NCI-H1417 treated with DMSO at 0.1 percent for 48 hours (cell line): ENCODE measurements at places on chromosomes 16 and 17.

DNA sequence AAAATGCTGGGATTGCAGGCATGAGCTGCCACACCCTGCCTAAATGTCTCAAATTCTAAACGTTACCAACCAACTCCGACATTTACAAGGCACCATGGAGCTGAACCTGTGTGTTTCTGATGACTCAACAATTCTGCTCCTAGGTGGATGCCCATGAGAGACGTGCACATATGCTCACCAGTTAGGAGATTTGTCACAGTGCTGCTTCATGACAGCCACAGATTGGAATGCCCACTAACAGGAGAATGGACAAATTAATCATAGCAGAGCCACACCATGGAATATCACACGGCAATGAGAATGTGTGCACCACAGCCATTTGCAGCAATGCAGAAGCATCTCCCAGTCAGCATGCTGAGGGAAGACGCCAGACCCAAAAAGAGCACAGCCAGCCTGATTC is 8.0 kb upstream of the KCNG4 start:
- DNase-seq: no peak

- no peak for DNase-seq
Observed at GRCh38 chr16:79563921-79564320, 36.6 kb downstream of the MAF start.

DNA sequence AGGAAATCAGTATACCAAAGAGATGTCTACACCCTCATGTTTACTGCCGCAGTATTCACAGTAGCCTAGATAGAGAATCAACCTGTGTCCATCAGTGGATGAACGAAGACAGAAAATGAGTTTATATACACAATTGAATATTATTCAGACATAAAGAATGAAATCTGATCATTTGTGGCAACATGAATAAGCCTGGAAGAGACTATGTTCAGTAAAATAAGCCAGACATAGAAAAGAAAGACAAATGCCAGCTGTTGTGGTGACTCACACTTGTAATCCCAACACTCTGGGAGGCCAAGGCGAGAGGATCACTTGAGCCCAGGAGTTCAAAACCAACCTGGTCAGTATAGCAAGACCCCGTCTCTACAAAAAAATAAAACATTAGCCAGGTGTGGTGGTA is 16.1 kb downstream of the NUDT16L1 start:
- DNase-seq: no peak

DNA sequence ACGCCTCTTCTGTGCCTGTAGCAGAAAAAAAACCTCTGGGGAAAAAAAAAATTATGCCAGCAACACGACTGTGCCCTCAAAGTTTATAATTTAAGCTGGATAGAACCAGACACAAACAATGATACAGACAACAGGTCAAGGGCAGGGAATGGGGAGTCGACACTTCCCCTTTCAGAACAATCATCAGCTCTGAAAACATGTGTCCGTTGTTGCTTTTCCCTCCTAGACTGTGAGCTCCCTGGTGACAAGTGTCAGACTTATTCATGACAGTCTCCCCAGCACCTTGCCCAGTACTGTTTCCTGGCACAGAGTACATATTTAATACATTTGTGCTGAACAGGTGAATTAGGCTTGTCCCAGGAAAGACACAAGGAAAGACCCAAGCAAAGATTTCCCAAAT is 178.3 kb downstream of the SOX9 start:
- DNase-seq: no peak

- no peak for DNase-seq
Observed at GRCh38 chr16:49213594-49213993, 68.0 kb downstream of the CBLN1 start.

- DNase-seq: no peak
Observed at GRCh38 chr17:40753804-40754203, 1.3 kb downstream of the KRT25 start.

DNA sequence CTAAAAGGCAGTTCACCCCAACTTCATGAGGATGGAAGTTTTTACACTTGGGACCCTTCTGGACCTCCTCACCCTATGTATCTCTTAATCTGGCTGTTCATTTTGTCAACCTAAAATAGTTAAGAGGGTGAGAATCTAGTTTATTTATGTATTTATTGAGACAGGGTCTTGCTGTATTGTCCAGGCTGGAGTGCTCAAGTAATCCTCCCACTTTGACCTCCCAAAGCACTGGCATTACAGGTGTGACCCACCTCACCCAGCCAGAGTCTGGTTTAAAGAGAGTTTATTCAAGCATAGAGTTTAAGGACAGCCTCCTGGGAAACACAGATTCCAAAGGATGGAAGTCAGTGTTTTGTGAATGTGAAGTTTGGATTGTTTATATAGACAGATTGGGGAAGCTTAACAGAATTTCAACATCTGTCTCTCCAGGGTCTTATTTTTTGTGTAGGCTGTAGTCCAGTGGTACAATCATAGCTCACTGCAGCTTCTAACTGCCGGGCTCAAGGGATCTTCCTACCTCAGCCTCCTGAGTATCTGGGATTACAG is 8.0 kb upstream of the APPBP2 start:
- DNase-seq: no peak

- DNase-seq: no peak
Observed at GRCh38 chr16:85724936-85725335, 26.0 kb downstream of the C16orf74 start.

DNA sequence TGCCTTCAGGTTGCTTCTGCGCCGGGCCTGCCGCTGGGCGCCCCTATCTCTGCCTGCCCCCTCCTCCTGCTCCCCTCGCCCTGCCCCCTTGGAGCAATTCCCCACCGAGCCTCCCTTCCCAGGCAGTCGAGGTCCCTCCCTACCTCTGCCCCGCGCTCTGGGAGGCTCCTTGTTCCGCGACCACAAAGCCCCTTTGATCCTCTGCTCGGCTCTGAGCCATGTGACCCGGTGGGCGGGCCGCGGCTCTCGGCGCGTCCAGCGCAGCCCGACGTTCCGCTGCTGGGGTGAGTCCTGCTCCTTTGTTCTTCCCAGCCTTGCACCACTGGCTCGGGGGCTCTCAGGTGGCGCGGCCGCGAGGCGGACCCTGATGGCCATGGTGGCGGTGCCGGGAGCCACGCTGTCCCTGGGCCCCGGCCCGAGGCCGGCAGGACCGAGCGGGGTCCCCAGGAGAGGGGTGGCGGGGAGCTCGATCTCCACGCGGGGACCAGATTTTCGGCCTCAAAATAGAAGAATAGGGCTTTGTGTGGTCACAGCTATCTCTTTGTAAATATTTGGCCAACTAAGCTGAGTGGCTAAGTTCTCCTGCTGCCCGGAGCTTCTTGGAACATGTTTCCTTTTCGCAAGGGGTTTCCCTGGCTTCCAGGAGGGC is 310.6 kb downstream of the SEC14L1 start:
- DNase-seq: no peak

DNA sequence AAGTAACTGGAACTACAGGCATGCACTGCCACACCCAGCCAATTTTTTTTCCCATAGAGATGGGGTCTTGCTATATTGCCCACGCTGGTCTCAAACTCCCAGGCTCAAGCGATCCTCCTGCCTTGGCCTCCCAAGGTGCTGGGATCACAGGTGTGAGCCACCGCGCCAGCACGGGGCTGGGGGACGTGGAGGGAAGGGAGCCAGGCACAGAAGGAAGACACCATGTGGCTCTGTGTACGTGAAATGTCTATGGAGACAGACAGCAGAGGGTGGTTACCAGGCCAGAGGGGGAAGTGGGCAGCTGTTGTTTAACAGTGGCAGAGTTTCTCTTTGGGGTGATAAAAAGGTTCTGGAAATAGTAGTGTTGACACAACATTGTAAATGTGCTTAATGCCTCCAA is 4.6 kb upstream of the PIEZO1 start:
- DNase-seq: no peak

DNA sequence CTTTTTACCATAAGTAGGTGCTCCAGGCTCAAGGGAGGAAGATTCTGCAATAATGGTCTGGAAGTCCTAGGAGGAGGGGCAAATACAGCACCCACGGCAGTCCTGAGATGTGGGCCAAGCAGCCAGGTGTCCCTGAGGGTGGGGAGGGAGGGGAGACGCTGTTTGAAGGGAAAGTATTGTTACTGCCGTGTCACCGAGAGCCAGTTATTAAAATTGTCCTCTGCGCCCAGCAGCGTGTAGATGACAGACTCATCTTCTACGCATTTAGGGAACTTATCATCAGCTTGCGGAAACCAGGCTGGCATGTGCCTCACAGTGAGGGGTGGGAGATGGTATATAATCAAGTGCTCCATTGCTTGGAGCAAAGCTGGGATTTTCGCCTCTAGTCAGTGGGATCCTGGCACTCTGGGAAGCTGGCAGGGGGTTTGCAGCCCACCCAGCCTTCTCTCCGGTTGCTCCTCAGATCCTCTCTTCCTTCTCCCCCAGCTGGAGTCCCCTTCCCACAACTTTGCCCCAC is 104.6 kb downstream of the OR1D5 start:
- DNase-seq: no peak

DNA sequence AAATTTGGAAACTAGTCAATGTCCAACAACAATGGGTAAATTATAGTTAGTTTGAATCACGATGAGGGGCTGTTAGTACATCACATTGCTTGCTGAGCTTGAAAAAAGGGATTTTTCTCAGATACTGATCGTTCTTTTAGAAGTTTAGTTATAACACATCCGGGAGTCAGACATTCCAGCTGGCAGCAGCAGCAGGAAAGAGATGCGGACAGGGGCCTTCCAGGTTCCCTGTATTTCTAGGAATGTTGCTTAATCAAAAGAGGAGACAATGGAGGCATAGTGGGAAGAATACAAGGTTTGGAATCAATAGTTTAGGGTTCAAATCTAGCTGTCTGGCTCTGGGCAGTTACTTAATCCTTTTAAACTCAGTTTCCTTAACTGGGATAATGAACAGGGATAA is 27.8 kb downstream of the CDK5R1 start:
- no peak for DNase-seq

- DNase-seq: no peak
Observed at GRCh38 chr16:57653936-57654335, 14.2 kb upstream of the ADGRG3 start.

- no peak for DNase-seq
Observed at GRCh38 chr16:73093146-73094144, 45.5 kb upstream of the ZFHX3 start.

DNA sequence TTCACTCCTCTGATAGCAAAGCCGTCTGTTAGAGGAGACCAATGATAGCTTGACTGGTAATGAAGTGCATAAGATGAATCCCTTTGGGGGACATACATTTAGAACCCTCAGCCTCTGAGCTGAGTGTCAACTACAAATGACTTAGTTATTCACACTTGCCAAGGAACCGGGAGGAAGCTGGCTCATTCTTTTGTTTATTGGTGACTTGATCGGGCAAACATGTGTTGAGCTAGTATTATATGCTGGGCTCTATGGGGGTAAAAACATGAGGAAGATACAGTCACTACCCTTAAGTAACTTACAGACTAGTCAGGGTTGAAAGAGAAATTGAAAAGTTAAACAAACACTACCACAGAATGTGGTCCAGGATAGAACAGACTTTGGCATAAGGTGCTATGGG is 3.0 kb downstream of the CCL16 start:
- no peak for DNase-seq

DNA sequence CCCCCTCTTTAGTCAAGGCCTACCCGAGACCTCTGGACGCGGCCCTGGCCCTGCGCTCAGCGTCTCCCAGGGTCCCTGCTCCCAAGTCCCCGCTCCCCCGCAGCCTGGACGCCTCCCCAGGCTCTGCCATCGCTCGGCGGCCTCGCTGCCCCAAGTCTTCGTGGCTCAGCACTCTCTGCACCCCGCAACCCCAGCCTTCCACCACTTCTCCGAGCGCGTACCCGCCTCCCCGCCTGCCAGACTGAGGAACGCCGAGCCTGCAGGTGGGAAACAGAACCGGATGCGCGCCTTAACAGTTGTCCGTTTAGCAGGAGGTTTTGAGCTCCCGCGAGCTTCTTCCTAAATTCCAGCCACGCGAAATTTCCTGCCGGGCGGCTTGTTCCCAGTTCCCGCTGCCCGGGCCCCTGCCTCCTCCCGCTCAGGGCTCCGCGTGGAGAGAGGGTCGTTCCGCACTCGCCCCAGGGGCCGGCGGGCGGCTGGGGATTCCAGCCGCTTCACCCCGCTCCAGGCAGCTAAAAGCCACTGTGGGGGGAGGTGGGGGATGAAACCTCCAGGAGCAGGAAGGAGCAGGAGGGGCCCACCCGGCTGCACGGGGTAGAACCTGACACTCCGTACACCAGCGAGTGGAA is 87.7 kb downstream of the KCNJ12 start:
- no peak for DNase-seq

DNA sequence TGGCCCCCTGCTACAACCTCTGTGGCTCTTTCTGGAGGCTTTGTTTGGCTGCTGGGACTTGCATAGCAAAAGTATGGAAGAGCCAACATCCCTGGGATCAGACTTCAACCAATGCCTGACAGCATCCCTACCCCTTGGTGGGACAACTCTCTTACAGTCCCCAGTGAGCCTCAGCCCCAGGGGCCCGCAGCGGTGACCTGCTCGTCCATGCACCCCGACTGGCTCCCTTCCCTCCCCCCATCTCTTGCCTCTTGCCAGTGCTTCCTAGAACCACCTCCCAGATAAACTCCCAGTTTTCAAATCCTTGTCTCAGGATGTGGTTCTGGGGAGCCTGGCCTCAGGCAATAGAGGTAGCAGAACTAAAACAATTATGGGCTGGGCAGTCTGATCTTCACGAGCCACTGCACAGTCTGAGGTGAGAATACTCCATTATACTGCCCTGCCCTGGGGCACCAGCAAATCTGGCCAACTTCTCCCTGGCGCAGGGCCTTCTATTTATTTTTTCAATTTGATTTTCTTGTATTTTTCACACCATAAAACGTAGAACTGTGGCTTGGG is 86.6 kb upstream of the BRD7 start:
- DNase-seq: no peak

DNA sequence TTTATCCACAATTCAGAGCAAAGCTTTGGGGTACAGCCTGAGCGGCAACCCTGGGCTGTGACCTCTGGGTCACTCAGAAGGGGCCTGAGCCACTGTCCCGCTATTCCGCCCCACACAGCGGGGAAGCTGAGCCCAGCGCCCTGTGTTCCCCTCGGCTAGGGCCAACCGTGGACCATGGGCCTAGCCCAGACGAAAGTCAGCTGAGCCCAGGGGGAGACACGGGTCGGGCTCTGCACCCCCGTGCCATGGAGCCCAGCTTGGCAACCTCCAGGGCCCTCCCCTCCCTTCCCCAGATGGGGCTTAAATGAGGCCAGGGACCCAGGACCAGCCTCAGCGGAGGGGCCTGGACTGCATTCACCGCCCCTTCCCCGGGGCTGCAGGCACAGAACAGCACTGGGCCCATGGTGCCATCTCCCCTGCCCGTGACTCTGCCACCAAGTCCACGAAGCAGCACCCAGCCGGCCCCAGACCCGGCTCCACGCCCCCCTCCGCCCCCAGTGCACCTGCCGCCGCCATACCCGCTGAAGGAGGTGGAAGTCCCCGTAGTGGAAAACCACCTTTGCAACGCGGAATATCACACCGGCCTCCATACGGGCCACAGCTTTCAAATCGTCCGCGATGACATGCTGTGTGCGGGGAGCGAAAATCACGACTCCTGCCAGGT is 1.8 kb downstream of the TPSD1 start:
- no peak for DNase-seq

- DNase-seq: no peak
Observed at GRCh38 chr16:4266372-4266771, 6.5 kb downstream of the TFAP4 start.

GRCh38 chr16:69039333-69039941 is 66.0 kb upstream of the HAS3 start:
- no peak for DNase-seq
